ENCODE measurements at places on chromosomes 7 and 10.
A peak's percentile ranks its signal among the peaks of the same experiment; 100 is the strongest.

- no peak for DNase-seq
Measured at GRCh38 chr7:20113427-20114027, 103.7 kb downstream of the MACC1 start.

DNA sequence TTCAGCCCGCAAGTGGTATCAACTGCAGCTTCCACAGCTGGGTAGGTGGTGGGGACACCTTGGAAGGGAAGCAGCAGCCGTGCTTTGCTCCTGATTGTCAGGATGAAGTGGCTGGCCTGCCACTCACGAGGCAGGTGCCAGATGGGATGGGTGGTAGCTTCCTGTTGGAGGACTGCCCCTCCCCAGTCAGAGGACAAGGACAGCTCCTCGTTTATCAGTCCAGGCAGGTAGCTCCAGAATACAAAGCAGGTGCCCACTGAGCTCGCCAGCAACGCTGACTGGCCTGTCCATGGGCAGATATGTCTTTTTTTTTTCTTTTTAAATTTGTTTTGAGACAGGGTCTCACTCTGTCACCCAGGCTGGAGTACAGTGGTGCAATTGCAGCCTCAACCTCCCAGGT is 431.3 kb downstream of the GALNT17 start:
- no peak for DNase-seq

DNA sequence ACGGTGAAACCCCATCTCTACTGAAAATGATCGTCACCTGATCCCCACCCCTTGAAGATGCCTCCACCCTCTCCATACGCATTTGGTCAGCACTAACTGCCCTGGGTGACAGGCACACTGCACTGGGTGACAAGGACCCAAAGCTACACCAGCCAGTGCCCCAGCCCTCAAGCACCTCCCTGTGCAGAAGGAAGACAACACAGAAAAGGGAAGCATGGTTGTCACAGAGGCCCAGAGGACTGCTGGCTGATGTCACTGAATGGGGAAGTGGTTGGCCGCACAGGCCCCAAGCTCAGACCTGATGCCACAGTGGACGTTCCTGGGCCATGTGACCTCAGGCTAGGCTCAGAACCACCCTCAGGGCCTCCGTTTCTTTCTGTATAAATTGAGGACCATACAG is 4.2 kb upstream of the PILRA start:
- no peak for DNase-seq

GRCh38 chr7:130891254-130892094 is 157.5 kb upstream of the KLF14 start:
- DNase-seq, result no peak

GRCh38 chr10:2777666-2778355 is 289.5 kb upstream of the PFKP start:
- DNase-seq, result no peak

DNA sequence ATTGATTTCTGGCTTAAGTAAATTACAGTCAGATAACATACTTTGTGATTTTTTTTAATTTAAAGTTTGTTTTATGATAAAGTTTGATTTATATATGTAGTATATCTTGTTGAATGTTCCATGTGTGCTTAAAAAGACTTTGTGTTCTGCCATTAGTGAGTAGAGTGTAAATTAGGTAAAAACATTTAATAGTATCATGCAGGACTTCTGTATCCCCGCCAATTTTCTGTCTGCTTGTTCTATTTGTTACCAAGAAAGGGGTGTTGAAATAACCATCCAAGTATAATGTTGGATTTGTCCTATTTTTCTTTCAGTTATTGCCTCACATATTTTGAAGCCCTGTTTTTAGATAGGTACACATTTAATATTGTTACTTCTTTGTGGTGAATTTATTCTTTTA is 172.1 kb downstream of the CAMK1D start:
- DNase-seq, result no peak

DNA sequence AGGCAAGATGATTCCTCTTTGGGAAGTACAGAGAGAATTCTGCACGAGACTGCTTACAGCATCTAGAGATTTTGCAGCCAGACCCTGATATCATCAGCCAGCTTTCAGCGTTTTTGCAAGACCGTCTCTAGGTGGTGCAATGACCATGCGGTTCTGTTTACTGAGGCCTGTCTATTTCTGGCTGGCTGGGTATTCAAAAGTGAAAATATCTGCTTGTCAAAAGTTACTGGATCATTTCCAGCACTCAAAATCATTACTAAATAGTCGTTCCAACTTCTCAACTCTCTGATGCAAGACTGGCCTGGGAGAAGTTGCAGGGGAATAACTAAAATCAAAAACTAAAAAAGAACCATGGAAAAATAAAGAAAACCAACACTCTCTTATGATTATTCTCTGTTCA is 240.1 kb downstream of the ELMO1 start:
- no peak for DNase-seq

DNA sequence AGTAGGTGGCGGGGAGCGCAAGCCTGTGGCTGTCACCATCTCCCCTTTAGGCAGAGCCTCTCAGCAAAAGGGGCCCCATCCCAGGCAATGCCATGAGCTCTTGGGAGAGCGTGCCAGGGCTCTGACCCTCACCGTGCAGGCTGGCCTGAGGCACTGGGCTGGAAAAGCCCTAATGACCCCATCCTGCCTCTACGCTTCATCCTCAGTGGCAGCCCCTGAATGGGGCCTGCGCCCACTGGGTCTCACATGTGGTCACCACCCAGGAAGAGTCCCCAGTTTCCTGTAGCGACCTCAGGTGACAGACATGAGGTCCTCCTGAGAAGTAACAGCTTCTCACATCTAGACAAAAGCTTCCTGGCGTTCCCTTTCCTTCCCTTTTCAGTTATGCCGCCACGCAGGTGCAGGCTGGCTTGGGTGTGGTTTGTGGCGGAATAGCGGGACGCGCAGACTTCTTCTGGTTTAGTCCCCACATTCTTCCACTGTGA is 59.2 kb downstream of the CLEC2L start:
- DNase-seq, result no peak

DNA sequence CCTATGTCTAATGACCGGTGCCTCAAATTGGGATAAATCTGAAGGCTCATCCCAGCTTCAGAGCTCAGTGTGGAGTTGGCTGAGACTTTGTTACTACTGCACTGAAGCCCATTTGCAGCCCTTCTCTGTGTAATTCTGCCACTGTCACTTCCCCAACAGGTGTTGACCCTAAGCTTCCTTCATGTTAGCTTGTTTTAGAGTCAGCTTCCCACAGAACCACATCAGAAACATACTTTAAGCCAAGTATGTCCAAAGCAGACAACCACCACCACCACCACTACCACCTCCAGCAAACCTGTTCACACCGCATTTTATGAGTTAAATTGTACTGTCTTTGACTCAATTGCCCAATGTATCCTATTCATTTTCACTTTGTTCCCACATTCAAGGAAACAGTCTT is 25.2 kb upstream of the GNAT3 start:
- DNase-seq, result no peak

DNA sequence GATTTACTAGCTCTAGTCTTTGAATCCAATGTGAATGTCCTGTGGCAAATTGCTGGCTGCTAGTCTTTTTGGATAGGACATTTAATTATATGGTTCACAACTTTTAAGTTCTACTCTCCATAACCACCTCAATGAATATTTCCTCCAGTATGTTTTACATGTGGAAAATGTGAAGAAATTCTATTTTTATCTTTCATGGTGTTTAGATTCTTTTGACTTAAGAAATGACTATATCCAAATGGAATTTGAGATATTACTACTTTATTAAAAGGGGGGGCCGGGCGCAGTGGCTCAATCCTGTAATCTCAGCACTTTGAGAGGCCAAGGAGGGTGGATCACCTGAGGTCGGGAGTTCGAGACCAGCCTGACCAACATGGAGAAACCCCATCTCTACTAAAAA is 202.0 kb downstream of the ARL4A start:
- no peak for DNase-seq

DNA sequence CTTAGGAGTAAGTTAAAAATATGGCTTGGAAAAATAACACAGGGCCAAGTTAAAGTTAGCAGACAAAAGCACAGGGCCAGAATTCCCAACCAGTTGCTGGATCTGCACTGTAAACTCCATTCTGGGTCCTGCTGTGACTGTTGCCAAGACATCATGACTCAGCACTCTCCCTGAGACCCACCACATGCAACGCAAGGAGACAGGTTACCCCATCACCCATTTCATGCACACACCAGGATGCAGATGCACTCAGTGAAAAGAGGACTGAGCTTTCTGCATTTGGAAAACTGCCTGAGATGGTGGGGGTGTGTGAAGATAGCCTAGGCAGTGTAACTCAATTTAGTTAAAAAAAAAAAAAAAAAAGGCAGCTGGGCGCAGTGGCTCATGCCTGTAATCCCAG is 97.6 kb upstream of the ZNF438 start:
- no peak for DNase-seq

DNA sequence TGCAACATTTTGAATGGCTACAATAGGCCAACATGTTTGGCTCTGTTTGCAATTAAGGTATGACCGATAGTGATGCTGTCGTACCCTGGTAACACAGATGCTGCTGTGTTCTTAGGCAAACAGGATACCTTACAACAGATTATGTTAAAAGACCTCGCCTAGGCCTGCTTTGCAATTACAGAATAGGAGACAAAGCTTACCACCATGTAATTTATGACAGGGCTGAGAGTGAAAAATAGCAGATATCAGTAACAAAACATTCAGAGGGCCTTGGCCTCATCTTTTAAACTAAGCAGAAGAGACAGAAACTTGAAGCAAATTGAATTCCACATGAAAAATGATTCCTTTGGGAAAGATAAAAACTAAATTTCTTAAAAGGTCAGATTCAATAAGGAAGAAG is 29.4 kb upstream of the ABLIM1 start:
- DNase-seq, result no peak

DNA sequence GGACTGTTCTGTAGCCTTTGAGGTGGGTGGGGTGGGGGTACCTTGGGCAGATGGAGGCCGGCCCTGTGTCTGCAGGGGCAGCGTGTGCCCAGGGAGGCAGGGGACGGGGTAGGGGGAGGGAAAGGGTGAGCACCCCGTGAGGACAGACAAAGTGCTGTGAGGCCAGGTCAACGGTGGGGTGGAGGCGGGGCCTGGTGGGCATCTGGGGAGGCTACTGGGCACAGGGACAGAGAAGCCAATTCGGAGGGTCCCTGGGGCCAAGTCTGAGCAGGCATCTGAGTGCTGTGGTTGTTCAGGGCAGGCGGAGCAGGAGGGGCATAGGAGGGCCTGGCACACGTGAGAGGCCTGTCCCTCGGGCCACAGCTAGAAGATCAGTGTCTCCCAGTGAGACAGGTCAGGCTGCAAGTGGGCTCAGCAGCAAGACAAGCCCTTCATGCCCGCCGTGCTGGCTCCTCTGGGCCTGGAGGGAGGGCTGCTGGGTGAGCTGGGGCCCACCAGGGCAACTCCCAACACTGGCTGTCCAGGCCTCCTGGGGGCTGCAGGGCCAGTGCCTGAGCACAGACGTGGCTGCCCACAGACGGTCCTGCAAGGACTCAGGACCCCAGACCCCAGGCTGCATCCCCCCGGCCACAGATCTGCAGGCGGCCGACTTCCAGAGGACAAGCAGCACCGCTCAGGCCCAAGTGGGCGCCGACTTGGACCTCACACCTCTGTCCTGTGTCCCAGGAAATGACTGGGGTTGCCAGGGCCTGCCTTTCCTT is 26.4 kb upstream of the KNDC1 start:
- DNase-seq, result no peak

DNA sequence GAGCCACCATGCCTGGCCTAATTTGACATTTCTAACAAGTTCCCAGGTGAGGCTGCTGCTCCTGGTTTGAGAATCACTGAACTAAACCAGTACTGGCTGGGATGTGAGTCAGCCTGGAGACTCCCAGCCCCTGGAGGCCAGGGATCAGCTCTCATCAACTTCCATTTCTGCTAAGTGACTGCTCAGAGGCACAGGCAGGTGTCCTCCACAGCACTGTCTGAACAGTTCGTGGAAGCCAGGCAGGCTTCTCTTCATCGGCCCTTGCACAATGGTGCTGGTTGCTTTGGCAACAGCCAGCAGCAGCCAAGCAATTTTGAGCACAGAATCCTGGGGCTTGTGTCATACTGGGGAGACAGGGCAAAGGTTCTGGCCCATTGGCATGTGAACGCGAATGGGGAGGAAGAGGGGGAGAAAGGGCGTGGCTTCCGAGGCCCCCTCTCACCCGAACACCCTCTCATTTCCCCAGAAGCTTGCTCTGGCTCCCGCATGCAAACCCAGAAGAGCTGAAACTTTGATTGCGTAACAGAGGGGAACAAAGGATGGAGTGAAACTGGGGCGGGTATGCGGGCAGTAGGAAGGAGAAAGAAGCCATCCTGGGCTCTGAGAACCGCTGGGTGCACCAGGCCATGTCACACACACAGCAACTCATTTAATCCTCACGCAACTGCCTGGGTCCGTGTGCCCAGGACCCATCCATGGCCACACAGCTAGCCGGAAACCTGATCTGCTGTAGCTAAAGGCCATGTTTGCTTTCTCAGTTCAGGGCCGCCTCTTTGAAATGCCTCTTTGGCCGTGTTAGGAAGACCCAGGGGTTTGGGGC is 9.0 kb upstream of the POR start:
- DNase-seq, result peak; percentile 50

- DNase-seq, result no peak
Measured at GRCh38 chr10:48289501-48290238, 15.2 kb upstream of the FRMPD2 start.

GRCh38 chr7:52715701-52716100 is 319.7 kb upstream of the POM121L12 start:
- no peak for DNase-seq

DNA sequence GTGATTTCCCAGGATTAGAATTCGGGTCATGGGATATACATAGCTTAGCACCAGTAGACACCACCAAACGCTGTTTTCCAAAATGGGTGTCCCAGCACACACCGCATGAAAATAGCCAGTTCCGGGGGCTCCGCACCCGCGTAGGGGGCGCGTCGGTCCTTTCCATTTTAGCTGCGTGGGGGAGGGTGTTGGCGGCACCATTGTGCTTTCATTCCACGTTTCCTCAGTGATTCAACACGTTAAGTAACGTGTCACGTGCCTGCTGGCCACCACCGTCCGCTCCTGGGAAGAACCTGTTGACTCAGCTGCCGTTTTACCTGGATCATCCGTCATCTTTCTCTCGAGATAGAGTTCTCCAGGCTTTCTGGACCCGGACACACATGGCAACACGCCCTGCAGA is 25.6 kb upstream of the ADGRA1 start:
- no peak for DNase-seq

DNA sequence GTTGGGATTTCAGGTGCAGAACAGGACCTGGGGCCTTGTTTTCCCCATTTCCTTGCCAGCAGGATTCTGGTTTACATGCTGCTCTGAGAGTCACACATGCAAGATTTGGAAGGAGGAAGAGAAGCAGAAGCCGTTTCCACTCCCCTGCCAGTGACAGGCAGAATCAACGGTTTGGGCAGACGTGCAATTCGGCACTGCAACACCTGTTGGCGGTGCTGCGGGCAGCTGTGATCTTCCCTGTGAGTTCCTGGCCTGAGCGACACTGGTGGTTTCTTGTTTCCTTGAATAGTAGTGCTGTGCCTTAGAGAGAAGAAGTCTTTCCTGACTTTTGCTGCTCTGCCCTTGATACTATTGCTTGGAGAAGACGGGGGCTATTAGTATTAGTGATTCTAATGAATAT is 1126.2 kb downstream of the TYW1 start:
- DNase-seq, result no peak

- DNase-seq, result no peak
Measured at GRCh38 chr7:29045258-29046086, 87.3 kb upstream of the TRIL start.
